ENCODE measurements at places on chromosomes 5 and 9.

- DNase-seq, result no peak
Measured at GRCh38 chr5:149820536-149821510, 90.7 kb downstream of the PPARGC1B start.

GRCh38 chr9:128712451-128713410 lies 10.4 kb downstream of the PKN3 start:
- DNase-seq, result no peak

DNA sequence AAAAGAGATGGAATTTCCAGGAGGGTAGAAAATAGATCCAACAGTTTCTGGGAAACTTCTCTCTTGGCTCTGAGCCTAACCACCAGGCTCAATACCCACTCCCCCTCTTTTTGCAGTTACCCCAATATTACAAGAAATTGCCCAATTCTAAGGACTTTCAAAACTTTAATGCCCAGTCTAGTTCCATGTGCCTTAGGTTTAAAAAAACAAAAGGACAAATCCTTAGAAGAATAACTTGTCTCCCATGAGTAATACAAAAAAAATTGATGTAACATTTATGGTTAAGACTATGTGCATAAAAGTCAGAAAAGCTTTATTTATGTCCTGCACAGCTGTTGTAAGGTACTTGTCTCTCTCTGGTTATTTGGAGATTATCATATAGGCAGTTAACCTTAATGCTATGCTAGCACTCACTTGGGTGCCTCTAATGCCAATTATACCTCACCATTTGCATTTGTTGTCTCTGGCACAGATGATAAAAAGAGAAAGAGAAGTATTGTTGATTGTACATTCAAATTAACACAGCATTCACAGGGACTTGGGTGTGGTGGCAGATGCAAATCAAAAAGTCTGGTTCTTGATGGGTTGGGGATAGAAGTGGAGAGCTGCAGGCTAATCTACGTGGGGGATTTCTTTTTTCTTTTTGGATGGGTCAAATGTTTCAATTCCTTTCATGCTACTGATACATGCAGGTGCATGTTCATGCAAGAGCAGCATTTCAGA lies 159.4 kb downstream of the PIK3R1 start:
- no peak for DNase-seq

GRCh38 chr9:7148243-7148765 lies 390.5 kb downstream of the KDM4C start:
- DNase-seq, result no peak

DNA sequence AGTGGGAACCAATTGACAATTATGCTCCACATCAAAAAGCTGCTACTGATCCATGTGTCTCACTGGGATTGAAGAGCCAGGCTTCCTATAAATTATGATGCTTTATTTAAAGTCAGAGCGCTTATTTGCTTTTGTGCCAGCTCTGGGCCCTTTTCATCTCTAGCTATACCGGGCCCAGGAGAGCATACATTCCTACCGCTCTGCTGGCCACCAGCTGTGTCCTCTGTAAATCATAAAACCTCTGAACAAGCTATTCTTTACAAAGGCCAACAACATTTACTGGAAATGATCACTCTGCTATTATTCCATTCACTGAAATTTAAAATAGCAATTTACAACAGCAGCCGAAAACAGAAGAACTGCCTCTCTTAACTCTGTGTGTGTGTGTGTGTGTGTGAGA lies 86.6 kb downstream of the ZNF608 start:
- DNase-seq, result no peak

GRCh38 chr9:109205526-109205925 lies 38.5 kb upstream of the FRRS1L start:
- no peak for DNase-seq

DNA sequence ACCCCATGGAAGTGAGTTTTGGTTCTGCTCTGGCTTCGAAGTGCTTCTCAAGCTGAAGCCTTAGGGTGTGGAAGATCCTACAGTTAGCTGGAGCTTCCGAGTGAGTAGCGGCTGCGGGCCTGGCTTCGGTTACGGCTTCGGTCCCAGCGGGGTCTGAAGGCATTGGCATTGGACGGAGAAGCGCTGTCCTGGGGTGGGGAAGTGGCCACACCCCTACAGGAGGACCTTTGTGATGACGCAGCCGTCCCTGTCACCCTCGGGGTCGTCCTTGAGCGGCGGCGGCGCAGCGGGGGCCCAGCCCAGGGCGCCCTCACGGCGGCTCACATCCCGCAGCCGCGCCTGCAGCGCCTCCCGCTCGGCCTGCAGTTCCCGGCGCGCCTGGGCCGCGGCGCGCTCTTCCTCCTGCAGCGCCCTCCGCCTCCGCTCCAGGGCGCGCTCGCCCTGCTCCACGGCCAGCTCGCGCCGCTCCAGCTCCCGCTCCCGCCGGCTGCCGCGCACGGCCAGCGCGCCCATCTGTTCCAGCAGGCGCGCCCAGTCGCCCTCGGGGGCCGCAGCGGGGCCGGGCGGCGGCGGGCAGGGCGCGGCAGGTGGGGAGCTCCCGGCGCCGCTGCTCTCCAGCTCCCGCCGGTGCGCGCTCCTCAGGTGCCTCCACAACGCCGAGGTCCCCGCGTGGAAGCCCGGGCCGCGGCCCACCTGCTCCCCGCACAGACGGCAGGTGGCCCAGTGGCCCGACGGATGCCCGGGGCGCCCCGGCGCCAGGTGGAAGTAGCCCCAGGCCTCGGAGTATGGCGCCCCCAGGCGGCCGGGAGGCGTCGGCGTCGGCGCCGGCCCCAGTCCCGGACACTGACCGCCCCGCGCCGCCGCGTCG lies 9.9 kb downstream of the ZBED3 start:
- DNase-seq, result peak; percentile 90

DNA sequence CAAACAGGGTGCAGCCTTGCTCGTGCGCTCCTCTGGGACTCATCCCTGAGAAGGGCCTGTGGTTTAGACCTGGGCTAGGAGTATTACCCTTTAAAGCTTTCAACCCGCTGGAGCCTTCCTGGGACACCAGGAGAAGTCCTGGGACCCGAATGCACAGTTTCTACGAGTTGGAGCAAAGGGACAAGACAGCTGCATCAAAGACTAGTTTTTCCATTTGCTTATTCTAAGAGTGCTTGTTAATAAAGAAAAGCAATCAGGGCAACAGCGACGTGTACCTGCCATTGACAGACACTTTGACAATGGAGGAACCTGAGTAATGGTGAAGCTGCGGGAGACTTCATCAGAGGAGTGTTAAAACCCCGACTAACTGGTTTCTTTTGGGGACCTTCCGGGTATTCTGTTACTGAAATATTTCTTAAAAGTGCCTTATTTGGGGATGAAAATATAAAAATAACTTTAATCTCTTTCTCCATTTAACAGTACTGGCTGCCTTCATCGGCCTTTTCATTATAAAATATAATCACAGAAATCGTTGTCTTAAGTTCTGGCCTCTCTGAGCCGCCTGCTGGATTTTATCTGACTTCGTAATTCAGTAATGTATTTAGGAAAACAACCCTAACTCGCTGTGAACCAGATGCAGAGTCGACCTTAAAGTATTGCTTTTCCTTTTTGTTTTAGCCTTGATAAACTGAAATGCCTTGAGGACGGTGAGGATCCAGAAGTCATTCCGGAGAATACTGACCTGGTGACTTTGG lies 732 bp downstream of the SNAPC3 start:
- DNase-seq, result no peak

GRCh38 chr9:127905004-127905728 lies 5.8 kb upstream of the ST6GALNAC6 start:
- DNase-seq, result peak; percentile 55

DNA sequence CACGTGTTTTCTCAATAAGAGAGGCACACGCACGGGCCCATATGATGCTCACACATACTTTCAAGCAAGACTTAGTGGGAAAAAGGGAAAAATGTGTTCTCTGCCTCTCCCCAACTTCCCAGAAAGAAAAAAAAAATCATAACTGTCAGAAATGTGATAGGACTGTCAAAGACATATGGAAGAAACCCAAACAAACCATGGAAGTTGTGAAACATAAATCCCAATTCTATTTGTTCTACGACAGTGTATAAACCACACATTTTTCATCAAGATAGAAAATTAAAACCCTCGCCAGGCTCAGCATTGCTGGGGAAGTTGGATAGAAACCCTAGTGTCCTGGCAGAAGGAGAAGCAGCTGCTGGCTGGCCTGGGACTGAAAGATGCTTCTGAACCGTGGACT lies 211.9 kb downstream of the PAX5 start:
- DNase-seq, result no peak

DNA sequence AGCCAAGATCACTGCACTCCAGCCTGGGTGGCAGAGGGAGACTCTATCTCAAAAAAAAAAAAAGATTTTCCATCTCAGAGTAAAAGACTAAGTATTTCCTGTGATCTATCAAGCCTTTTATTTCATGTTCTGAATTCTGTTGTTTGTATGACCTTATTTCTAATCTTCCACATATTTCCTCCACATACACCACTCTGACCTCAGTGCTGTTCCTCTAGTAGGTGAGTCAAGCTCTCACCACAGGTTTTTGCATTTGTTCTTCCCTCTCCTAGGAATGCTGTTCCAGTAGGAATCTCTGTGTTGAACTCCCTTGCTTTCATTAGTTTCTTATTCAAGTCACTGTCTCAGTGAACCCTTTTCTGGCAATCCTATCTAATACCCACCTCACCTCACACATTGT lies 68.1 kb downstream of the INVS start:
- no peak for DNase-seq

DNA sequence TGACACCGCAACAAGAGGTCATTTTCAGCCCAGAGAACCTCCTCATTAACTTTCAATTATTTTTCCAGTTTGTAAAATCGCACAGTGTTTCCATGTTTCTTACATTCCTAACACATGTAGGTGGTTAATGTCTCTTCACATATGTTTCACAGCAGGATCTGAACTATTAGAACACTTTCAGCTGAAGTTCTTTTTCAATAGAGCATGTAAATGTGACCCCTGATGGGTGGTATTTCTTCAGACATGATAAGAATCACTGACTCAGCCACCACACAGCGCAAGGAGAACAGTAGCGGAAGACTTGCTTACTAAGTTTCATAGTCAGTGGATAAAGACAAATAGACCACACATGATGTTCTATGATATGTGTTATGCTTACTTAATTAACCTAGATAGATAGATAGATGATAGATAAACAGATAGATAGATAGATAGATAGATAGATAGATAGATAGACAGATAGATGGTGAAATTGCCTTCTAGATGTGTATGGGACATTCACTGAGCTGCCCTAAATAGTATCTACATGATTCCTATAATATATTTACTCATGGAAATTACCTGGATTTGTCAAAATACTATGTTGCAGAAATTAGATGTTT lies 1992.1 kb upstream of the NUDT12 start:
- no peak for DNase-seq

DNA sequence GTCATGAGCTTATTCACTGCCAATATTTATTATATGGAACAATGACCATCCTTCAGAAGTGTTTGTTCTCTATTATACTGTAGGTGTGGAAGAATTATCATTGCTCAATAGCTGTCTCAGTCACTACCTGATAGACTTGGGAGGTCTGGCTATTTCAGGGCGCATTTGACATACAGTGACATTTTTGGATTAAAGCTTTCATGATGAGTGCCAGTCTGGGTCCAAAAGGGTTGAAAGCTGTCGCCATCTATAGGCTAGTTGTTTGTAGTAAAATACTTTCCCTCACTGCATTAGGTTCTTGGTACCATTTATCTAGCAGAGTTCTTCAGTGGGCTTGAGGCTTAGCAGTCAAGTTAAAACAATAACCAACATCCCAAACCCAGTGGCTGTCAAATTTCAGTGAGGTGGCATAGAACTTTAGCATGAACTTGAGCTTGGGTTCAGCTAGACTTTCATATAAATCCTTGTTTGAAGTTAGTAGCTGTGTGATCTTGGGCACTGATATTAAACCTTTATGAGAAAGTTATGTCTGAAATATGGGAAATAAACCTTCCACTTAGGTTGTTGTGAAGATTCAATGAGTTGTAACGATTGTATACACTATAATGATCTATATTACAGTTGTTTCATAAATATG lies 110.5 kb upstream of the CDKN2B start:
- no peak for DNase-seq

- no peak for DNase-seq
Measured at GRCh38 chr9:87585123-87585855, 87.6 kb downstream of the DAPK1 start.

- no peak for DNase-seq
Measured at GRCh38 chr5:11890777-11891176, 13.5 kb downstream of the CTNND2 start.

- DNase-seq, result no peak
Measured at GRCh38 chr5:125049721-125050702, 303.6 kb upstream of the ZNF608 start.

DNA sequence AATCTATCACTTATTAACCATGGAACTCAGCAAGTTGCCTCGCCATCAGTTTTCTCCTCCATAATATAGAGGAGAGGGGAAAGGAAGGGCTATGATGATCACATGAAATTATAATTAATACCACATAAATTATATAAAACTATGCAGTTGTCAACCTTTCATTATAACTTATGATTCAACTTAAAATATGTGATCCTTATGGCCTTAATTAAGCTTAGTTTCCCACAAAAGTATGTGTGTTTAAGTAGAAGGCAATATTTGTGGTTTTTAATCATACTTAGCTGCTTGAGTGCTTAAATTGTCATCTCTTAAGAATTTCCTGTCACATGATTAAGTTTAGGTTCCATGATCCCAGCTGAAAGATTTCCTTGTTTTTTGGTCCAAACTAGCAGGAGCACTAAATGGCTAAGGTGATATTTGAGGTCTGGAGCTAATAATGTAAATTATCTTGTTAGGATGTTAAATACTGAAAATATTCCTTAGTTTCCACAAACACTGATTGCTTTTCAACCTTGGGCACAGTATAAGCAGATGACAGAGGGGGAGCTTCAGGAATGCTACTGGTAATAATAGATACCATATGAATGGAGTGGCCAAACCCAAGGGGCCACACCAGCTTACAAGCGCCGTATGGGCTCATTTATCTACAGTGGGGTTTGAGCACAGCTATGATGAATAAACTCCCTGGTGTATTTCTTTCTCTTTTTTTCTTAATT lies 26.4 kb upstream of the F2R start:
- DNase-seq, result no peak

GRCh38 chr5:100889896-100890295 lies 13.2 kb downstream of the ST8SIA4 start:
- DNase-seq, result no peak
